ENCODE measurements at places on chromosomes 2 and 18.

DNA sequence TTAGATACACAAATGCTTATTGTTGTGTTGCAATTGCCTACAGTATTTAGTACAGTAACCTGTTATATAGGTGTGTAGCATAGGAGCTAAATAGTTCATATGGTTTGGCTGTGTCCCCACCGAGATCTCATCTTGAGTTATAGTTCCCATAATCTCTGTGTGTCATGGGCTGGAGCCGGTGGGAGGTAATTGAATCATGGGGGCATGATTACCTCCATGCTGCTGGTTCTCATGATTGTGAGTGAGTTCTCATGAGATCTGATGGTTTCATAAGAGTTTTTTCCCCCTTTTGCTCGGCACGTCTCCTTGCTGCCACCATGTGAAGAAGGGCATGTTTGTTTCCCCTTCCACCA lies 190.5 kb upstream of the SESTD1 start:
- no peak for DNase-seq

- no peak for DNase-seq
Observed at GRCh38 chr2:201444746-201445465, 6.4 kb downstream of the TRAK2 start.

DNA sequence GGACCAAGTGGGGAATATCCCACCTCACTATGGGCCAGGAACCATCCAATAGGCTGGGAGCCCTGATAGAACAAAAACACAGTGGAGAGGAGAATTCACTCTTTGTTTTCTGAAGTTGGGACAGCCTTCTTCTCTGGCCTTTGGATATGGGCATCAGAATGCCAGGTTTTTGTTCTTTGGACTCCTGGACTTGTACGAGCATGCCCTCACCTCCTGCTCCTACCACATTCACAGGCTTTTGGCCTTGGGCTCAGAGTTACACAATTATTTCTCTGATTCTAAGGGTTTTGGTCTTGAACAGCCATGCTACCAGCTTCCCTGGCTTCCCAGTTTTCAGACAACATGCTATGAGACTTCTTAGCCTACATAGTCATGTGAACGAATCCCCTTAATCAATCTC lies 732.9 kb upstream of the VRK2 start:
- DNase-seq: no peak

DNA sequence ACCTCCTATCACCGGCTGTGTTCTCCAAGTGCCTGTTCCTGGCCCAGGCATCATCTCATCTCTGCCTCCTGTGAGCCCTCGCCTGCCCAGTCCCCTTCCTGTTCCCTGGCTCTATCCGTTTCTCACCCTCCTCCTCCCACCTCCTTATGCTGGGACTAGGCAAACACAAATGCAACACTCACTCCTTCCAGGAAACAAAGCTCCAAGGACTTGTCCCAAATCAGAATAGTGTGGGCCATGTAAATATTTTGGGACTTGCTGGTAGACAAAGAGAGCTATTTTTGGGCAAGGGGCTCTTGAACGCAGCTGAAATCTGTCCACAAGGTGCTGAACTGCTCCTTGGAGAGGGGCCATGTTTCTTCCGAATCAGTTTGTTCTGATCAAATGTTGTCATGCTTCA lies 25.3 kb downstream of the MBP start:
- no peak for DNase-seq

DNA sequence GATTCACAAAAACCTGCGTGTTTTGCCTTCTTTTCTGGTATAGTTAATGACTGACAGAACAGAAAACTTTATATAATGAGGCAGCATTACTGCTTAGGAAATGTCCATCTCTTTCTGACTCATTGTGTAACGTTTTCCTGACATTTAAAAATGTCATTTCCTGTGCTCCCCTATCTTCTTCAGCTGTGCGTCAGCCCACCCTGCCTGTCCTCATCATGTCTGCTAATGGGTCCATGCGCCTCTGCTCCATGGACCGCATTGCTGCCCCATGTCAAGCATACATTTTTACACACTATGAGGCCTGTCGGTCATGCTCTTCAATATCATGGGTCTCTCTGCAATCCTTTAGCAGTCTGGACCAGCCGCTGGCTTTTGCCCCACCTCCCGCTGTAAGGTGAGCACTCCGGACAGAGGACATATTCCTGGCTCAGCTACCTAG lies 234.3 kb downstream of the CDCA7 start:
- no peak for DNase-seq

DNA sequence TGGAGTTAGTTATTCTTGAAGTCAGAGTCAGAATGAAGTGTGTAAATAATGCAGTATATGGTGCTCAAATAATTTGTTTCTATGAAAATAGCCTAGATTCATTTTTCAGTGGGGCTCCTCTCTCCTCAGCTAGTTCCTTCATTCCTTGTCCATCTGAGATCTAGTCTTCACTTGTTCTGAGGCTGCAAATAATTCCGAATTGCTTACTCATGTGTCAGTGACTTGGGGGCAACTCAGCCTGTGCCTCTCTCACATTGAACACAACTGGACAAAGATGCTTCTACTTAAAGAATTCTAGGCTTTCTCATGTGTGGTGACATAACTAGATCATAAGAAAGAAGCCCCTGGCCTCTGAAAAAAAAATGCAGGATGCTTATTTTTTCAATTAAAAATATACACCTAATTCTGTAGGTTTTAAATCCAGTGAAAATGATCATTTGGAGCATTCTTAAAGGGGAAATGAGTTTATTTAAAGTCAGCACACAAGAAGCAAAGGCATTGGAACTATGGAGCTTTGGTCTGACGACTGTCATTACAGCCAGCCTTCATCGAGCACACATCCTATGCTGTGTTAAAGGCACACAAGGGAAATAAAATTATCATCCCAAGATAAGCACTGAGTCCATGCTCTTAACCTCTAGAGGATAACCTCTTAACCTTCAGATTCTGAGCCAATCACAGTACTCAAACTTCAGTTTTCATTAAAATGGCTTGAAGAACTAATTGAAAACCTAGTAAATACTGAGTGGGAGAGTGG lies 24.8 kb upstream of the SCN7A start:
- no peak for DNase-seq

DNA sequence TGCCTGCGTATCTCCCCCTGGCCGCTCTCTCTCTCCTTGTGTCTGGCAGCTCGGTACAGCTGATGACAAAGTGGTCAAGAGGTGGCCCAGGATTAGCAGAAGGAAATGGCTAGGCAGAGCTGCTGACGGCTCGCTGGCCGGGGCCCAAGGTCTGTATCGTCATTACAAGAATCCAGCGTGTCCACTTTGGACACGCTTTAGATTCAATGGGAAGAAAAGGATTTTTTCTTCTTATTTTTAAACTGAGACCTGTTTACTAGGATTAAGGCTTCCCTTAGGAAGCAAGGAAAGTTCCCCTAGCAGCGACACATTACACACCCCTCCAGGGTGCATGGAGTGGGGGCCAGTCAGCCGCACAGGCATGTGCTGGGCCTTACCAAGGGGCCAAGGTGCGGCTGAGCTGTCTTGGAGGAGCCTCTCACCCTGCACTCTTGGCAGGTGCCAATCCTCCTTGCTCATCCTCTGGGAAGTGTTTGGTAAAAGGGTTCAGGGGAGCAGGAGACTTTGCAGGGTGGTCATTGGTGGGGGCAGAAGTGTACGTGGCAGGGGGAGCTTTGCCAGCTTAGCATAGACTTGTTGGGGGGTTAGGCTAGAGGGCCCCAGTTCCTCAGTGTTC lies 76.8 kb downstream of the POLR1A start:
- DNase-seq: no peak

DNA sequence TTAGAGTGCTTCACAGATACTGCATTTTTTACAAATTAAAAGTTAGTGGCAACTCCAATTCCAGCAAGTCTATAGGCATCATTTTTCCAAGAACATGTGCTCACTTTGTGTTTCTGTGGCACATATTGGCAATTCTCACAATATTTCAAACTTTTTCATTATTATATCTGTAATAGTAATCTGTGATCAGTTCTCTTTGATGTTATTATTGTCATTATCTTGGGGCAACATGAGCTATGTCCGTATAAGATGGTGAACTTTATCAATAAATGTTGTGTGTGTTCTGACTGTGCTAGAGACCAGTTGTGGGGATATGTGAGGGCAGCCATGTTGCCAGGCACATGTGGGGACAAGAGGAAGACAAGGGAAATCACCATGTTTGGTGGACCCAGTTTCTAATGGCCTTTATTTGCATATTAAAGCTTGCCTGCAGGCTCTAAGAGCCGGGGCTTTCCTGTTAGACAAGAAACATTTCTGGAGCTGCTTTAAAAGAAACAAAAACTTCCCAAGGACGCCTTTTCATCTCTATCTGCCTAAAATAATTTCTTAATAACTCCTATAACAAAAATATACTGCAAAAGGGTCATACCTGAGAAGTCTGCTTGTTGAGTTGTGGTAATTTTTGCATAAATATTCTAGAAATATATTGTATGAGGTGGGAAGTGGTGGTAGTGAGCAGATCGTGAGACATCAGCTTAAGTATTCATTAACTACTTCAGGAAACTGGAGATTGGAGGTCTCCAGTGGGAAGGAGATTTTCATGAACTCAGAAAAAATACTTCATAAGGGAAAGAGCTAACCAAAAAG lies 37.2 kb downstream of the KYNU start:
- DNase-seq: no peak

DNA sequence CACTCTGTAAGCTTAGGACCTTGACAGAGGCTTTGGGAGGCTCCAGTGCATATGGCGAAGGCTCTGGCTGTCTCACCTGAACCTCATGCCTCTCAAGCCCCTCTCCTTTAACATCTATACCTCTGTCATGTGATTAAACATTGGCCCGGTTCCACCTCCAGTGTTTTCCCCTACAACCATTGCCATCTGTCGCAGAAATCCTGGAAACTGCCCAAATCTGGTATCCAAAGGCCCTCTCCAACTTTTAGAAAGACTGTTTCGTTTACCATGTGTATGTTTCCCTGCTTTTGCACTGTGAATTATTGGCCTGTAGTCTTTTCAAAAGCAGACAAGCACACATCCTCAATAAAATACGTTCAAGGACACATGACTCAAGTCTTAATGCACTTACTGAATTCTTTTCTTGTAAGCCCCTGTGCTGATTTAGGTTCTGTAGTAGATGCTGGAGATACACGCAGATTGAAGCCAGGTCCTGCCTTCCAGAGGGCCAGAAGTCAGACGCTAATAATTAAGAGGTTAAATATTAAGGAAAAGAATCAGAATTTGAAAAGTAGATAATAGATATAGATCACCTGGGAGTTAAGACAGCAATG lies 386.4 kb upstream of the SLC14A2 start:
- DNase-seq: no peak

GRCh38 chr2:135916207-135916606 lies 40.0 kb upstream of the MCM6 start:
- DNase-seq: peak; percentile 52

- DNase-seq: no peak
Observed at GRCh38 chr2:23649819-23650218, 264.8 kb downstream of the KLHL29 start.

- no peak for DNase-seq
Observed at GRCh38 chr18:33194793-33195192, 245.7 kb downstream of the CCDC178 start.

DNA sequence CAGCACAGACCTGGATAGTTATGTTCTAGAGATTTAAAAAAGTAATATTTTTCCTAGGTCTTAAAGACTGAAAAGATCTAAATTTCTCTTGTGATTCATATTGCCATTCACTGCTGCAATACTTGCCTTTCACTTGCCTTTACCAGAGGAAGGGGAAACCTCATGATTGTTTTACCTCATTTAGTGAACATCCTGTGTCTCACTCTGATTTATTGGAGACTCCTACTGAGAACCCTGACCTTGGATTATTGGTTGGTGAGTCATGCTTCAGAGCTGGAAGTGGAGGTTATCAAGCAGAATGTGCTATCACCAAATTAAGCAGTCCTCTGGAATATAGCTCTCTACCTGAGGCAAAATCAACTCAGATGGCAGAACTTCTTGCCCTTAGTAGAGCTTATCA lies 500.5 kb downstream of the TSN start:
- no peak for DNase-seq

DNA sequence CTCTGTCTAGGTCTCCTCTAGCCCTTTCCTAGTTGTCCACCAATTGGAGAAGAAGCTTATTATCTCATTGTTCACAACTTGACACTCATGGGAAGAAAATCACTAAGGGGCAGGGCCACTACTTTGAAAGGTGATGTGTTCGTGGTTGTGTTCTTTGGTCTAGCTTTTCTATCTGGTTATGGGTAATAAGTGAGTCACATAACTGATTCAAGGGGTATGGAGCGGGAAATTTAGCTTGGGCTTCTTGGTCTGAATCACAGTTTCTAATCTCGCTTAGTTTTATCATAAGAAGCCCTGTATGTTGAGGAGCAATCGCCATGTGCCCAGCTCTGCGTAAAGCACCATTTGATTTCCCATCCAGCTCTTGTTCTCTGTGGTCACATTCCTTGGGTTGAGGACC lies 18.7 kb upstream of the DYTN start:
- no peak for DNase-seq

- no peak for DNase-seq
Observed at GRCh38 chr2:232615339-232615738, 18.1 kb upstream of the EFHD1 start.

- no peak for DNase-seq
Observed at GRCh38 chr2:108409768-108410167, 32.0 kb downstream of the SULT1C4 start.

- DNase-seq: no peak
Observed at GRCh38 chr2:69083235-69083748, 70.3 kb downstream of the ANTXR1 start.

GRCh38 chr2:237574894-237575868 lies 8.8 kb downstream of the PRLH start:
- DNase-seq: no peak

GRCh38 chr18:11983592-11983991 lies 2.3 kb downstream of the IMPA2 start:
- DNase-seq: no peak

DNA sequence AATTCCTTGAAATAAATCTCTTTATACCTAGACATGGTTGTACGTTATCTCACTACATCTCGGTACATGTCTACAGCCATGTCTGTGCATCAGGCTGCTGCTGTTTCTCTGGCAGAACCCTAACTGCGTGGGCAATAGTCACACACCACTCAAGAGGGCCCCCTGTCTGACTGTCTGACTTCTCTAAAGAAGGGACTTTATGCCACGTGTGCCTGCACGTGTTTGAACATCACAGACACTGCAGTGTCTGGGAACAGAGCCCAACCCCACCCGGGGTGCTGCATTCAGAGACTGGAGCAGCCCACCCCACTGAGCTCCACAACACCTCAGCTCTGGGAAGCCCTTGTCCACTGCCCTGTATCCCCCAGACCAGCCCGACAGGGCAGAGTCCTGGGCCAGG lies 55.0 kb downstream of the KIF1A start:
- DNase-seq: no peak

GRCh38 chr2:173989884-173990215 lies 24.7 kb upstream of the SP3 start:
- DNase-seq: no peak

- no peak for DNase-seq
Observed at GRCh38 chr2:63048367-63049171, 2.1 kb upstream of the OTX1 start.

DNA sequence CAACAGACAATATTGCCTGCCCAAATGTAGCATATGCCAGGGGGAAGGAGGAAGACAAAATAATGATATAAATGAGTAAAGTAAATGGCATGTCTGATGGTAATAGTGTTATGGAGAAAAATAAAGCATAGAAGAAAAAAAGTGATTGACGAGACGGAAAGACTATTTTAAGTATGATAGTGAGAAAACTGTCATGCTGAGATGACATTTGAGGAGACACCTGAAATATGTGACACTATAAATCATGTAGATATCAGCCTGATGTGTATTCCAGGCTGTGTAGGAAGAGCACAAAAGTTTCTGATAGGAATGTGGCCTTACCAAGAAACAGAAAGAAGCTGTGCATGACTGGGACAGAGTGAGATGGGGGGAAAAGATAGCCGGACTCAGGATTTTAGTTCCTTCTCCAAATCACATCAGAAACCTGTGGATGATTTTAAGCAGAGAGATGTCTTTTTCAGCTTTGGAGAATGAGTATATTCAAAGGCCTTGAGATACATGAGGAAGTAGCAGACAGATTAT lies 387.3 kb upstream of the SYT4 start:
- no peak for DNase-seq

Measured in central memory CD4-positive, alpha-beta T cell (primary cell).